NCI-H2081 (cell line): ENCODE measurements at places on chromosomes 3 and 15.
A peak's percentile ranks its signal among the peaks of the same experiment; 100 is the strongest.

- no peak for DNase-seq
Observed at GRCh38 chr3:55061720-55062034, 133.8 kb upstream of the LRTM1 start.

GRCh38 chr3:14842277-14842676 lies 23.5 kb downstream of the FGD5 start:
- DNase-seq, result no peak

GRCh38 chr3:116211901-116212300 lies 233.4 kb downstream of the LSAMP start:
- no peak for DNase-seq

DNA sequence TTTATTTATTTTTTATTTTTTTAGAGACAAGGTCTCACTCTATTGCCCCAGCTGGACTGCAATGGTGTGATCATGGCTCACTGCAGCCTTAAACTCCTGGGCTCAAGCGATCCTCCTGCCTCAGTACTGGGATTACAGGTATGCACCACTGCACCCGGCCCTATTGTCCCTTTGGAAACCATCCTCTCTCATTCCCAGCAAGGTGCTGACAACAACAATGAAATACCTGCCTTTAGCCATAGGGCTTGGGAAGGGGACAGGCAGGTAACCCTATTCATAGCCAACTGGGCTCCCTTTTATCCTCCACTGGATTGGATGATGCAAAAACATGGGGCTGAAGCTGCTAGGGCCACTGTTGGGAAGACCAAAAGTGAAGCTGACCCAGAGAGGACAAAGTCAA lies 43.1 kb downstream of the SCAP start:
- DNase-seq, result no peak

DNA sequence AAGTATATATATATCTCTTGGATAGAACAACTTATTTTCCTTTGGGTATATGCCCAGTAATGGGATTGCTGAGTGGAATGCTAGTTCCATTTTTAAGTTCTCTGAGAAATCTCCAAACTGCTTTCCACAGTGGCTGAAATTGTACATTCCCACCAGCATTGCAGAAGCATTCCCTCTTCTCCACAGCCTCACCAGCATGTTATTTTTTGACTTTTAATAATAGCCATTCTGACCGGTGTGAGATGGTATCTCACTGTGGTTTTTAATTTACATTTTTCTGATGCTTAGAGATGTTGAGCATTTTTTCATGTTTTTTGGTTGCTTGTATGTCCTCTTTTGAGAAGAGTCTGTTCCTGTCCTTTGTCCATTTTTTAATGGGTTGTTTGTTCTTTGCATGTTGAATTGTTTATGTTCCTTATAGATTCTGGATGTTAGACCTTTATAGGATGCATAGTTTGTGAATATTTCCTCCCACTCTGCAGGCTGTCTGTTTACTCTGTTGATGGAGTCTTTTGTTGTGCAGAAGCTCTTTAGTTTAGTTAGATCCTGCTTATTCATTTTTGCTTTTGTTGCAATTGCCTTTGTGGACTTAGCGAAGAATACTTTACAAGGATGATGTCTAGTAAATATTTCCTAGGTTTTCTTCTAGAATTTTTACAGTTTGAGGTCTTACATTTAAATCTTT lies 82.7 kb upstream of the NR2F2 start:
- DNase-seq, result peak; percentile 13

GRCh38 chr3:171490901-171491300 lies 30.7 kb upstream of the TNIK start:
- DNase-seq, result no peak

GRCh38 chr15:62578546-62578945 lies 413.5 kb upstream of the C2CD4B start:
- no peak for DNase-seq

DNA sequence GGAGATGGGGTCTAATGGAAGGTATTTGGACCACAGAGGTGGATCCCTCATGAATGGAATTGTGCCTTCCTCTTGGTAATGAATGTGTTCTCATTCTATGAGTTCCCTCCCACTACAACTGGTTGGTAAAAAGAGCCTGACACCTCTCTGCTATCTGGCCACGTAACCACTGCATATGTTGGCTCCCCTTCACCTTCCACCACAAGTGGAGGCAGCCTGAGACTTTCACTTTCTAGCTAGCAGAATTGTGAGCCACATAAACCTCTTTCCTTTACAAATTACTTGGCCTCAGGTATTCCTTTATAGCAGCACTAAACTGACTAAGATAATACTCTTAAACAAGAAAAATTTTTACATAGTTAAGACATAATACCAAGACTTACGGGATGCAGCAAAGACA lies 155.3 kb downstream of the NR1I2 start:
- DNase-seq, result no peak

DNA sequence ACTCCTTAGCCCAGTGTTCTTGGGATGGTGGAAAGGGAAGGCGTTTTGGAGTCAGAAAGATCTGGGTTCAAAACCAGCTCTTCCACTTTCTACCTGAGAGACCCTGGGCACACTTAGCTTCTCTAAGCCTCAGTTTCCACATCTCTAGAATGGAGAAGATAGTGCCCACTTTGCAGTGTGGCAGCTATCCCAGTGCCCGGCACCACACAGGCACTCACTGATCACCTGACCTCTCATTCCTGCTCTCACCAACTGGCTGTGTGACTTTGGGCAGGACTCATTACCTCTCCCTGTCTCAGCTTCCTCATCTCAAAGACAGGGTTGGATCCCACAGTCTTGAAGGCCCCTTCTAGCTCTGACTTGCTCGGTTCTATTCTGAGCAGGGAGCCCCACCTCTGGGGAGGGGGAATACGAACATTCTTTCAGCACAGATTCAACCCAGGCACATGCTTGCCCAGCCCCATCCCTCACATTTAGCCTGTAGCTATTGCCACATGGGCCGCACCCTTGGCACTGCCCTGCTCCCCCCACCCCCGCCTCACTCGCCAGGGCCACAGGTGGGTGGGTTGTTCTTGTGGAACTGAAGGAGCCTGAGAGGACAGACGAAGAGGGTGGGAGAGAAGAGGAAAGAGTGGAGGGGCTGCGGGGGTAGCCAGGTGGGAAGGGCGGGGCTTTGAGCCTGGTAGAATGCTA lies 39.2 kb downstream of the EPHB3 start:
- DNase-seq, result no peak

DNA sequence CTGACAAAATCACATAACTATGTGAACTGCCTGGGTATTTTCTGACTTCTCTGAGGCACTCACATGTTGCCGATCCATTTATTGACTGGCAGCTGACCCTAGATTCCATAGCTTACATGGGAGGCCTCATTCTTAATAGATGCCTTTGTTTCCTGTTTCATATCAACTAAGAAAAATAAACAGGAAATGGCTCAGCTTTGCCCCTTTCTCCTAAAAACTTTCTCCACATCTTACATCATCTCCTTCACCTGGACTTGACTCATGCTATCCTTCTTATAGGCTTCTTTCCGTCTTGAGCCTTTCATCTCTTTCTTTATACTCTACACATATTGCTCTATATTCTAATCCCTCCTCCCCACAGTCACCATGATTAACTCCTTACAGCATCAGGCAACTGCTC lies 38.0 kb downstream of the TXNRD3 start:
- DNase-seq, result no peak

GRCh38 chr15:85955501-85956391 lies 123.9 kb upstream of the AGBL1 start:
- no peak for DNase-seq

GRCh38 chr3:67083277-67083676 lies 85.2 kb downstream of the KBTBD8 start:
- no peak for DNase-seq

GRCh38 chr15:75136118-75136517 lies 65.6 kb upstream of the C15orf39 start:
- DNase-seq, result no peak

- no peak for DNase-seq
Observed at GRCh38 chr3:100928638-100929428, 64.4 kb downstream of the ABI3BP start.
